ENCODE measurements at places on chromosomes 7 and 10.
A peak's percentile ranks its signal among the peaks of the same experiment; 100 is the strongest.

DNA sequence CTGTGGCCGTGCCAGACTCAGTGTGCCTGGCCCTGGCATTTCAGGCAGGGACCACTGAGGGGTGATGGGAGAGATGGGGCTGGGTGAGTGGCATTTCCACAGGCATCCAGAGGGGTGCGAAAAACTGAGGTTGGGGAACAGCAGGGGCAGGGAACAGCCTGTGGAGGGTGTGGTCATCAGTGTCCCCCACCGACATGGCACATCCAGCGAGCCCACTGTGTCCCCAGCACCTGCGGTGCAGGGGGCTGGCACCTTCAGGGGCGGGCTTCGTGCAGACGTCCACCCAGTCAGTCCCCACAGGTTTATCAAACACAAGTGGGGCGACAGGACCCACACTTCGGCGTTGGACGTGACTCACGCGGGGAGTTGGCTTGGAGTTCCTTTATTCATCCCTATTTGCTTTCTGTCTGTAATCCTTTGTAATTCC is 14.8 kb downstream of the CUX1 start:
- no peak for DNase-seq

GRCh38 chr7:131557652-131558385 is 1.4 kb upstream of the PODXL start:
- peak; percentile 44 for DNase-seq

DNA sequence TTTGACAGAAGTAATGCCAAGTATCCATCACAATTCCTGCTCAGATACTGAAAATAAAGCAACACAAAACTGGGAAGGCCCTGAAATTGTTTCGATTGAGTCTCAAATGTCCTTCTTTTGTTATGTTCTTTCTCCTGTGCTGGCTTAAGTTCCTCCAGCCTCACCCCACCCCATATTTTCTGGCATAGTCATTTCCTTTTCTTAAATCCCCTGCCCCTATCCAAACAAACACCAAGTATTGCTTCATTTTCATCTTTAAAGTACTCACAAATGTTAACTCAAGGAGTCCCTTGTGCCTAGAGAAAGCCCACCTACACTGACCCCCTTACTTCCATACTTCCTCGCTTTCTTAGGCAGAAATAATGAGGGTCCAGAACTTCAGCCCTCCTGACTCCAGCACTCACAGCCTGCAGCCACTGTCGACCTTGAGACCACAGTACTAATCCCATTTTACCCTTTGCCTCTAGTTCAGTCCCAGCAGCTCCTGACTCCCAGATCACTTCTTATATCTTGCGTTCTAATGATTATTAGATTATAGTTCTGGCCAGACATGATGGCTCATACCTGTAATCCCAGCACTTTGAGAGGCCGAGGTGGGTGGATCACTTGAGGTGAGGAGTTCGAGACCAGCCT is 73.2 kb upstream of the ST8SIA6 start:
- DNase-seq, result peak; percentile 89

DNA sequence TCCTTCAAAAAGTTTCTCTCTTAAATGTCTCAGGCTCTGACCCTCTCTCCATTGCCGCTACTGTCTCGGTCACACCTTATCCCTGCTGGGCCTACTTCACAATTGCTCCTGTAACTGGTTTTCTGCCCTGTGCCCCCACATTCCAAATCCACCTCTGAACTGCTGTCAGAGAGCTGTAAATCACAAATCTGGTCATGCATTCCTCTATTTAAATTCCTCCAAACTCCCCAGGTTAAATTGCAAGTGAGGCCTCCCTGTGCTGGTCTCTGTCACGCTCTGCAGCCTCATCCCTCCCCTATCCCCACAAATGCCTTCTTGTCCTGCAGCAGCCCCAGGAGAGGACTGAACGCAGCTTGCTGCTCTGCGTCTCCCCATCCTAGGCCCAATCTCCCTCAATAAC is 40.4 kb upstream of the CDCA7L start:
- DNase-seq, result no peak

GRCh38 chr7:17506095-17506494 is 207.6 kb downstream of the AHR start:
- DNase-seq, result no peak

Data from adipocyte (in vitro differentiated cells).